H9 (cell line): ENCODE measurements at places on chromosomes 12 and 14. TPM values are rescaled to one million over a fixed set of nuclear protein-coding genes. Genes with fewer than 3 reads are reported as not detected.

The SPRING1 gene
- total RNA-seq = 44.2 and 47.0 TPM in 2 replicates

The CLEC14A gene
- not detected in 2 replicates for total RNA-seq

The KCNC2 gene
- total RNA-seq = not detected in 2 replicates

The GLIPR1L1 gene
- total RNA-seq = 1.9 and 3.2 TPM in 2 replicates

The RTN1 gene
- total RNA-seq = 0.92 and 1.8 TPM in 2 replicates

The LGR5 gene
- 0.09 and 0.13 TPM in 2 replicates for total RNA-seq

The LUM gene
- total RNA-seq = not detected in 2 replicates

The ABCC9 gene
- total RNA-seq = not detected in 2 replicates

The TMTC1 gene
- total RNA-seq = 16.1 TPM in 2 replicates

GRCh38 chr12:68163560-68164081 is 4.1 kb upstream of the IFNG start:
- no peaks in the 10 kb centered on the region for H3K36me3 ChIP-seq
- no peak for DNase-seq
- H3K4me3 ChIP-seq = no peak overlapping the region
- H3K27me3 ChIP-seq = no peaks in the 10 kb centered on the region

DNA sequence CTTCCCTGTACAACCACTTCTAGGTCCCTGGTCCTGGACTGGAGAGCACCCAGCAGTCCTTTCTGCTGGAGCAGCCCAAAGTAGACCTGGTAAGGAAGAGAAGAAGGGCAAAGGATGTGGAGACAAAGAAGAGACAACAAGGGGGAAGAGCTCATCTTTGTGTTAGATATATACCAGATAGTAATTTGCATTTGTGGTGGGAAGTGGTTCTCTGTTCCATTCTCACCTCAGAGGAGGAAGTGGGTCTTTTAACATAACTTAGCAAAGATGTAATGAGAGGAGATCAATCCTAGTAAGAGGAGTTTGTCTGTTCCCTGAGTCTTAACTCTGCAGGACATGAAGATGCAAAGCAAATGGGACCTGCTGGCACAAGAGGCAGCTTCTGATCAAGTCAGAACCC is 8.0 kb downstream of the CCDC198 start:
- no peak overlapping the region for H3K27ac ChIP-seq
- no peaks in the 10 kb centered on the region for H3K4me1 ChIP-seq
- H3K27me3 ChIP-seq = no peaks in the 10 kb centered on the region
- DNase-seq = no peak
- no peak overlapping the region for H3K4me3 ChIP-seq
- H3K36me3 ChIP-seq = no peaks in the 10 kb centered on the region

DNA sequence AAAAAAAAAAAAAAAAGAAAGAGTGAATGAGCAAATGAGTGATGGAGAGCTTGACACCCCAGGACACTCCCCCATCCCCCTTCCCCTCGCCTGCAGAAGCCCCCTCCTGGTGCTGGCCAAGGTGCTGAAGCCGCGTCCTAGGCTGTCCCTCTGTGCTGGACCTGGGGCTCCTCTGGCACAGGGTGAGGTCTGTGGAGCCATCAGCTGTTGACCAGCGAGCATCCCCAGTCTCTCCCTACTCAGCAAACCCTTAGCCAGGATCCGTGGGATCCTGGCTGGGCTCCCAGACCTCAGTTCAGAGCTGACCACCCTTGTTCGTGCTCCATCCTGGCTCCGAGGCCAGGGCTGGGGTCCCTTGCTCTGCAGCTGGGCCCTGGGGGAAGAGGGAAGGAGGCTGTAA is 5.4 kb upstream of the KIF26A start:
- peak; percentile 67 for DNase-seq
- H3K4me3 ChIP-seq = no peak overlapping the region
- no peaks in the 10 kb centered on the region for H3K4me1 ChIP-seq
- peaks cover 7% of the 10 kb centered on the region; the same call in 1 of the 2 replicates for H3K36me3 ChIP-seq
- no peak overlapping the region for H3K27ac ChIP-seq
- peaks cover 19% of the 10 kb centered on the region for H3K27me3 ChIP-seq

DNA sequence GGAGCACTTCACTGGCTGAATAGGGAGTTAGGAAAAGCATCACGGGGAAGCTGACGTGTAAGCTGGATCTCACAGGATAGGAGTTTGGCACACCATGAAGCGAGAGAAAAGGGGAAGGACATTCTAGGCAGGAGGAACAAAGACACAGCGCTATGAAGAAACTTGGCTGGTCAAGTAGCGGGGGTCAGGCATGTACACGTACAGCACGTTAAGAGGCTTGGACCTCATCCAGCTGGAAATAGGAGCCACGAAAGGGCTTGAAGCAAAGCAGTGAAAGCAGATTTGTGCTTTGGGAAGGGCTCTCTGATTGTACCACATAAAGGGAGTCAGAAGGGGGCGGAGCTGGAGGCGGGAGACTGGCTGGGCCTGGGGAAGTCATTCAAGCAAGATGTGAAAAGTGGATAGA is 19.6 kb upstream of the GALNT8 start:
- H3K27me3 ChIP-seq = no peaks in the 10 kb centered on the region
- peak; percentile 55 for DNase-seq
- H3K27ac ChIP-seq = no peak overlapping the region
- no peaks in the 10 kb centered on the region; the same call in 1 of the 2 replicates for H3K36me3 ChIP-seq
- no peaks in the 10 kb centered on the region for H3K4me1 ChIP-seq

DNA sequence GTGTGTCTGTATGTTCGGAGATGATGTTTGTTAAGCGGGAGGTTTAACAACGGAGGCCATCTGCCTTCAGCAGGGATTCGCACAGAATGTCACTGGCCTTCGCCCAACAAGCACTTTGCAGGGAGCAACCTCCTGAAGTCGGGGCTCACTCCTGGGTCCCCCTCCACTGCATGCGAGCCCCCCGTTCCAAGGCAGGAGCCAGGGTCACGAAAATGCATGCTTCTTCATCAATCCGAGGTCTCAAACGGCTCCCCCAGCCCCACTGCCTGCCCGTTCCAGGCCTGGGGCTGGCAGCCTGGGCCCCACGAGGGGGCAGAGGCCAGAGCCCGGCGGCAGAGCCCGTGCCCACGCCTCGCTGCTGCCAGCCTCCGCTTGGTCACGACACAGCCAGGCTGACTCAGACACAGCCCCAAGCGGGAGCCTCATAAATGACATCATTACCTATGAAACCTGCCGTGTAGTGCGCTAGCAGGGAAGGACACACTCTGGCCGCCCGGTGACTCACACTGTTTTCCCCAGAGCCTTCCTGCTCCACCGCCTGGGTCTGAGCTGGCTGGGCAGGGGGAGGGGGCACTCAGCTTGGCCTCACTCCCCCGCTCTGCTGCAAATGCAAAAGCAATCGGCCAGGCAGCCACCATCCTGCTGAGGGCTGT is 169.5 kb upstream of the RTL1 start:
- no peaks in the 10 kb centered on the region for H3K36me3 ChIP-seq
- no peak overlapping the region for H3K27ac ChIP-seq
- DNase-seq = peak; percentile 86
- H3K4me1 ChIP-seq = peaks cover 3% of the 10 kb centered on the region; the same call in 1 of the 2 replicates

DNA sequence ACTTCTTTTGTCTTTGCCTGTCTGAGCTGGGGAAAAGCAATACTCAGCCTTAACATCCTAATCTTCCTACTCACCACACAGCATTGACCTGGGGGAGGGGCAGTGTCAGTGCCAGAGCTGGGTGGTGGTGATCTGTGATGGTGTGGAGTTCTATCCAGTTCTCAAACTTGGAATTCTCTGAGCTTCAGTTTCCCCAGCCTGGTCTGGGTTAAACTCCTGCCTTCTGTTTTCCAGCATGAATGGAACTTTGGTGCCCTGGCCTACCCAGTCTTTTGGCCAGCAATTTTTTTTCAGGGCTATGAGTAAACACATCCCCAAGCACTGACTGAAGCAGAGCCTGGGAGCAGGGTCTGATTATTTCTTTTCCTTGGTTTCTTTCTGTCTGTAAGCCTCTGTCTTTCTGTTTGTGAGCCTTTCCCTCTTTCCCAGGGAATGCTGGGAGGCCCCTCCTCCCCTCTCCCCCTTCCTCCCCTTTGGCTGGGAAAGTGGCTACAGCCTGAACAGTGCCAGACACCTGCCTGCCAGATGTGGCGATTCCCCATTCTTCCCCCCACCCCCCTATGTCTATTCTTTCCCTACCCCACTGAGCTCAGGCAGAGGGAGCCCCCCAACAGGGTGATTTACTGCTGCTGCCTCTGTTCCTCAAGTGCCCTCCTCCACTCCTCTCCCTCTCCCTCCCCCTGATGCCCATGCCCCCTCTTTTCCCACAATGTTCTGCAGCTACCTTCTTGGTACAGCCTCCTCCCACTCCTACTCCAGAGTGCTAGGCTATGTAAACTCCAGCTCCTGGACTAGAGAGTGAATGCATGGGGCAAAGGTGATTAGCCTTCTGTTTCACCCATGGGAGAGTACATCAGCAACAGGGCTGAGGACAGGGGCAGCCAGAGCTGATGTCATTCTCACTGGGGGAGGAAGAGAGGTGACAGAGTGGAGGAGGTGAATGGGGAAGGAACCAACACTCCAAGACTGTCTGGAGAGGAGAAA is 11.1 kb downstream of the GPR84 start:
- no peaks in the 10 kb centered on the region for H3K27me3 ChIP-seq
- H3K27ac ChIP-seq = no peak overlapping the region
- peak overlapping the region; percentile 71 for H3K4me3 ChIP-seq
- H3K4me1 ChIP-seq = peaks cover 22% of the 10 kb centered on the region

GRCh38 chr12:57626921-57627445 is 6.0 kb downstream of the B4GALNT1 start:
- H3K4me1 ChIP-seq = no peaks in the 10 kb centered on the region; the same call in 1 of the 2 replicates
- H3K27ac ChIP-seq = no peak overlapping the region
- no peak overlapping the region for H3K4me3 ChIP-seq
- H3K27me3 ChIP-seq = peaks cover 94% of the 10 kb centered on the region
- H3K36me3 ChIP-seq = no peaks in the 10 kb centered on the region; the same call in 1 of the 2 replicates

GRCh38 chr12:121245951-121246350 is 36.0 kb downstream of the P2RX4 start:
- no peak overlapping the region for H3K4me3 ChIP-seq
- H3K36me3 ChIP-seq = peaks cover 45% of the 10 kb centered on the region
- no peak overlapping the region for H3K27ac ChIP-seq
- no peaks in the 10 kb centered on the region for H3K27me3 ChIP-seq
- no peaks in the 10 kb centered on the region for H3K4me1 ChIP-seq

DNA sequence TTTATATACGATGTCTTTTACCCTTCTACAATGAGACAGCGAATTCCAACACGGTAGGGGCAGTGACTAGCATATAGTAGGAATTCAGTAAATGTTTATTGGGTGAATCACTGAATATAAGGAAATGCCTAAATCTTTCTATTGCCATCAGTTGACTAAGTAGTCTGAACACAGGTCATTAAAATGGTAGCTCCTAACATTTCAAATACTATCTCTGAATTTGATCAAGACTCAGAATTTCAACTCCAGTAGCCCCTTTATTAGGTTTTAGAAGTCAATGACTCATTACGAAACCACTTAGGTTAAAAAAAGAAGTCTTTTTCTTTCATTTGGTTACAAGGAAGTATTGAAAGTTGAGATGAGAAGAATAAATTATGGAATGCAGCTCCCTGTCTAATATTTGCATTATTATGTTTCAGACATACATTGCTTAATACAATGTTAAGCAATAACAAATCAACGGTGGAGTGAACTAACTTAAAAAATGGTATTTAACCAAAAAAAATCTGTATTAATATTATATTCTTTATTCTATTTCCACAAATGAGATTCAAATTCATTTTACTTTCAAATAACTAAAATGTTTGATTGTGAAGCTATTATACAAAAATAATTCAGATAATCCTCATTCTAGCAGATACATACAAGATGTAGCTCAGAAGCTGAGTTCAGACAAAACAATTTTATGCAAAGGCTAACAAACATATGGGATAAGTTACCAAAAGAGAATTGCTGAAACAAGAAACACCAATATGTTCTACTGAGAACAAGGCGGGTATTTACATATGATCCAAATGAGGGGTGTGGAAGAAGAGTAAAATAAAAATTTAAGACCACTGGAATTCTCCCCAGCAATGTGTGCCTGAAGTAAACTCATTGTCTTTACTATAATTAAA is 302.7 kb downstream of the CEP128 start:
- H3K27me3 ChIP-seq = no peaks in the 10 kb centered on the region
- no peak overlapping the region for H3K4me3 ChIP-seq
- DNase-seq = no peak
- H3K36me3 ChIP-seq = no peaks in the 10 kb centered on the region

DNA sequence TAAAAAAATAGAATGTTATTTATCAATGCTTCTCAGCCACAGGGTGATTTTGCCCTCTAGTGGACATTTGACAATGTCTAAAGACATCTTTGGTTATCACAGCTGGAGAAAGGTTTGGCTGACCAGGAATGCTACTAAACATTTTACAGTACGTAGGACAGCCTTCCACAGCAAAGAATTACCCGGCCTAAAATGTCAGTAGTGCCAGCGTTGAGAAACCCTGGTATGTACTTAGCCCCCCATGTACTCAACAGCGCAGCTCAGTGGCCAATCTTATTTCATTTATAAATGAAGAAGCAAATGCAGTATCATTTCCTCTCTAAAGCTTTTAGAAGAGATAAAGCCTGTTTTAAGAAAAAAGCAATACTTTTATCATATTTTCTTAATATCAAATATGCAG is 5.8 kb downstream of the MARK3 start:
- no peaks in the 10 kb centered on the region; the same call in 1 of the 2 replicates for H3K27me3 ChIP-seq
- H3K4me3 ChIP-seq = no peak overlapping the region
- no peak for DNase-seq
- H3K27ac ChIP-seq = no peak overlapping the region
- H3K4me1 ChIP-seq = no peaks in the 10 kb centered on the region; the same call in 1 of the 2 replicates

DNA sequence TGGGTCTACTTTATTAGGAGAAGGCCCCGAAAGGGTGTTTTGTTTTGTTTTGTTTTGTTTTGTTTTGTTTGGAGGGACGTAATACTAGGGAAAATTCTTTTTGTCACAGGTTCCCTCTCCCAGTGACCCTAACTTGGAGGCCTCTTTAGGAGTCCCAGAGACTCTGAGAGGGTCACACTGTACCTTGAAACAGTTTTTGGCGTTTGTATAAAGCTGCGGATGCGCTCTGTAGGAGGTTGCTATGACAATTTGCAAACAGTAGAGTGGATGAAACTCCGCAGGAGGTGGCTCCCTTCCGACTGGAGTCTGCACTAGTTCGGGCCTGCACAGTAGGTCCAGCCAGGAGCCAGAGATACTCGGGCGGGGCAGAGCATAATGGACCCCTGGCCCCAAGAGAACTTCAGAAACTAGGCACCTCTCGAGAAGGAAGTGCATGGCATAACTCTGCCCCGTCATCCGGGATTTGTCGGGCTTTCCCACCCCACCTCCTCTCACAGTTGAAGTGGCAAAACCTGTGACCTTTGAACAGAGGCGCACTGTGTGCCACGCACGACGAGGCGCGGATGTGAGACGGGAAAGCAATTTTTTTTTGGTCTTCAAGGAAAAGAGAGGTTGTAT is 1.3 kb upstream of the DYRK2 start:
- peaks cover 4% of the 10 kb centered on the region; the same call in 1 of the 2 replicates for H3K4me1 ChIP-seq
- peaks cover 16% of the 10 kb centered on the region for H3K36me3 ChIP-seq
- peak; percentile 47 for DNase-seq
- no peak overlapping the region for H3K27ac ChIP-seq
- no peaks in the 10 kb centered on the region for H3K27me3 ChIP-seq

GRCh38 chr12:83016218-83016835 is 329.6 kb downstream of the TMTC2 start:
- peaks cover 3% of the 10 kb centered on the region; the same call in 2 of the 3 replicates for H3K36me3 ChIP-seq
- H3K4me3 ChIP-seq = no peak overlapping the region
- DNase-seq = no peak
- no peak overlapping the region for H3K27ac ChIP-seq

GRCh38 chr12:109815757-109816617 is 17.2 kb downstream of the TRPV4 start:
- H3K27me3 ChIP-seq = no peaks in the 10 kb centered on the region
- no peak overlapping the region for H3K4me3 ChIP-seq
- no peak overlapping the region for H3K27ac ChIP-seq
- H3K4me1 ChIP-seq = no peaks in the 10 kb centered on the region
- no peaks in the 10 kb centered on the region for H3K36me3 ChIP-seq

GRCh38 chr12:50174971-50175715 is 8.0 kb upstream of the CERS5 start:
- no peak overlapping the region for H3K4me3 ChIP-seq
- no peak overlapping the region for H3K27ac ChIP-seq
- peaks cover 16% of the 10 kb centered on the region for H3K36me3 ChIP-seq
- H3K27me3 ChIP-seq = no peaks in the 10 kb centered on the region
